CD4-positive, alpha-beta T cell treated with Interleukin-21 for 1 hour (primary cell): ENCODE measurements at places on chromosomes 11 and 22.

DNA sequence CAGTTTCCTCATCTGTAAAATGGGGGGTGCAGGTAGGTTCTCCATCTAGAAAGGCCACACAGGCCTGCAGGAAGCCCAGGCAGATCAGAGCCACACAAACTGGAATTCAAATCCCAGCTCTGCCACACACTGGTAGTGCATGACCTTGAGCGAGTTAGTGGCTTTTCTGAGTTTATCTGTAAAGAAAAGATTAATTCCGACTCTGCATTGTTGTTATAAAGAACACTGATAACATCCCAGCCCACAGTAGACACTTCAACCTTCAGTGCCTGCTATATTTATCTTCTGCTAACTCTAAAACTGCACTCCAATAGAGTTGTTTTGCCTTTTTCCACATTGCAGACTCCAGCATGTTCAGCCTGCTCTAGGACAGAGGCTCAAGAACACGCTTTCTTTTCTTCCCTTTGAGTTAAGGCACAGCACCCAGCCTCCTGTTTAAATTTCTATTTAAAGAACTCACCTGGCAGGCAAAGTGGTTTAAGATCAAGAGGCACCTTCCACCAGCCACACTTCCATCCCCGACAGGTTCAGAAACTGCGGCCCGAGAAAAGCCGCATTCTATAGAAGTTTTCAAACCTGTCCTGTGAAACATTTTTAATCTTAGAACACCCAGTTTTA is 133.9 kb downstream of the PLEKHA7 start:
- no peak for DNase-seq

GRCh38 chr11:28038775-28039174 is 69.2 kb downstream of the KIF18A start:
- DNase-seq, result no peak

DNA sequence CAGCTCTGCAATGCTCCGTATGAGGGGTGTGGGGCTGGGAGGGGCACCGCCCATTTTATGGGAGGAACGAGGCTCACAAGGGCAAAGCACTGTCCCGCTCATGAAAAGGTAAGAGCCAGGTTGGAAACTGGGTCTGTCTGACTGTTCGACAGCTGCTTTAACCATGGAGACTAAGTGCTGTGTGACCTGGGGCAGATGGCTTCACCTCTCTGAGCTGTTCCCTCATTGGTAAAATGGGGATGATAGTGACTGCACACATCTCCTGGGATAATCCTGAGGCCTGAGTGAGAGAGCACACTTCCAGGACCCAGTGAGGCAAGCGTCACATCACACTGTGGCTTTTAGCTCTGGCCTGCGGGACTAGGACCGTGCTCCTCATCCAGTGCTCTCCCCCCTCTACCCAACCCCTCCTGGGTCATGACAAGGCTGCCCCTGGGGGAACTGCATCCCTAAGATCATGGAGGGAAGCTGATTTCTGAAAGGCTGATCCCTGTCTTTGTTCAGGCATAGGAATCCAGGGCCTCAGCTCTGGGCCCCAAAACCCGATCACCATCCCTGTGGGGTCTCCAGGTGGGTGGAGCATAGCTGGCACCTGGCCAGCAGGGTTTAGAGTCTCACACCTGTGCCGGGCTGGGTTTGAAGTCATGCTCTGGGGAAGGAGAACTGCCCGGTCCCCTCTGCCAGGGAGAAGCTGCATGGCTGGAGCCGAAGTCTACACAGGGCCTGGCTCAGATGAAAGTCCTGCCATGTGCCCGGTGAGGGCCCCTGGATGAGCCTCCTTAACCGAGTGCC is 21.3 kb downstream of the FGF3 start:
- no peak for DNase-seq

- DNase-seq, result no peak
Measured at GRCh38 chr11:62353841-62354240, 16.6 kb downstream of the ASRGL1 start.

DNA sequence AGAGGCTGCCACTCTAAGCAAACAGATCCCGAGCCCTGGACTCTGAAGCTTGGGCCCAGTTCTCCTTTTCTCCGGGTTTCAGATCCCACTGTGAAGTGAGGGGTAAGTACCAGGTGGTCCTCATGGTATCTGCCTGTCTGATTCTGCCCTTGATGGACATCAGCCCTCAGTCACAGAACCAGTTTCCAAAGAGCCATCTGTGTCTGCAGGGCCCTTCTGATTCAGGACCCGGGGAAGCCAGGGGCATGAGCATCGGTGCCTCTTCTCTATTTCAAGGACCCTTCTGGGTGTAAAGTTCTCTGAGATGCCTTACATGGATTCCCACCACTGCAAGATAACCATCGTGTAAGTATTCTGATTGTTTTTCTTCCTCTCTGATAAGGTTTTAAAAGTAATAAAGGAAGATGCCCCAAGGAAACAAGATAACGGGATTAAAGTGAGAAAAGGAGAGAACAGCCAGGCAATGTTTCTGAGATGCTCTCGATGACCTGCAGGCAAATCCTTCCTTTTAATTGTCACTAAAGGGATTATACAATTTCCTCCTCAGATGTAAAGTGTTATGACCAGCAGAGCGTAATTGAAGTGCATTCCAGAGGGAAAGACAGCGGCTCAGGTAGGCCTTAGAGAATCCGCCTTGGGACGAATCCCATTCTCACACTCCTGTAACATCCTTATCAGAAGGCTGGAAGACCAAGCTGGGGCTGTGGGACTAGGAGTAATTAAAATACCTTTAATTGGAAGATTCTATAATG is 924.3 kb downstream of the TBC1D22A start:
- no peak for DNase-seq

DNA sequence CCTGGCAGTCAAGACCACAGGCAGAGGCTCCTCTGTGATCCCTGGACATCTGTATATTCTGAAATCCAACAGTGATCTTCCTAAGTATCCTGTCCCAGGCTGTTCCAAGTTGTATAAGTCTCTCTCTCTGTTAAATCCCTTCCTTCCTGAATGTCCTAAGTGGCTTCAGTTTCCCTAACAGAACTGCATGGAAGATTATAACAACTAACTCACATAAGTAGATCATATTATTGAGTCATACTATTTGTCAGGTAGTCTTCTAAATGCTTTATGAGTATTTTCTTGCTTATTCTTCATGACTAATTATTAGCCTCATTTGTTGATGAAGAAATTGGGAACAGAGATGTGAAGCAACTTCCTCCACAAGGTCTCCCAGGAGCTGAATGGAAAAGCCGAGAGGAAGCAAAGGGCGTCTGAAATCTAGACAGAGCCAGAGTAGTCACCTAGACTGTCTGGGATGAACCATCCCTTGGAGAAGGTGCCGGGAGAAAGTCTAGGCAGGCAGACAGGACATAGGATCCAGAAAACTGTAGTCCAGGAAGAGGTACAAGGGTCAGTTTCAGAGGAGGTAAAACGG is 93.2 kb upstream of the FAT3 start:
- no peak for DNase-seq

DNA sequence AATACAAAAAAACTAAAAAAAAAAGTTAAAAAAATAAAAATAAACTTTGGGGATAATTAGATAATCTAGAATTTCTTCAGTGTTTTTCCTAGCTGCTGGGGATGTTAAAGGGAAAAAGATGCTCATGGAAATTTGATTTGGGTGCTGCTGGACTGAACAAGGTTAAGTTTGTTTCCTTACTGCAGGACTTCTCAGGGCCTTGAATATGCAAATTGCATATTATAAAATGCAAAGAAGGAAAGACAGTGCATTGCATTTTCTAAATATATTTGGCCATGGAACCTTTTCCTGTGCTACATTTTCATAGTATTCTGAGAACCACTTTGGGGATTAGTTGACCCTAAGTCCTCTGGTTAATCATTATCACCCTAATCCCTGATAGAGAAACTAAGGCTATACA is 79.6 kb downstream of the ABTB2 start:
- no peak for DNase-seq

DNA sequence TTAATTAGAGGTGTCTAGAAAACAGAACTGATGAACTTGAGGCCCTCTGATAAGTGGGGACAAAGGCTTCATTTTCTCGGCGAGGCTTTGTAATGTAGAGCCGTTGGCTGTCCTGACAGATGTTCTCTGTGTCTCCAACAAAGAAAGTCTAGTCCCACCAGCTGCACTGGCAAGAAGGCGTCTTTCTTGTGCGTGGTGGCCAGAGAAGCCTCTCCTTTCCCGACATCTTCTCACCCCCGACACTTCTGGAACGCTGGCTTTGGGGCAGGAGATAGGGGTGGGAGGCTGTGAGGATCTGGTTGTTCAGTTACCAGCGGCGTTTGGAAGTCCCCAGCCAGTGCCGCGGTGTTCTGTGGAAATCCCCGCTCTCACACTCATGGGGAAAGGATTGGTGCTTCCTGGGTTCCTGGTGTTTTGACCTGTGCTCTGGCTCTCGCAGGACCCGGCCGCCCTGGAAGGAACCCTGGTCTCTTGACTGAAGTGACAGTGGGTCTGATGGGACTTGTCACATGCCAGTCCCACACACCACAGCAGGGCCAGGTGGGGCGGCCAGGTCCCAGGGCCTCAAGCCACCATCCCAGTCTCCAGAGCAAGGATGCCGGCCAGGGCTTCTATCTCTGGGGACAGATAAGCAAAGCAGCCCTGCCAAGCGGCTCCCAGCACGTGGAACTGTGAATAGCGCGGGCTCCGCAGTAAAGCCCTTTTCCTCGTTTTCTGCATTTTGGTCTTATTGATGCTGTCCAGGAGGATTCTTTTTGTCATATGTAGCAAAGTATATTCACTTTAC is 23.2 kb downstream of the FADS2 start:
- DNase-seq, result no peak

GRCh38 chr11:78292109-78292803 is 103.5 kb downstream of the USP35 start:
- peak; percentile 30 for DNase-seq

DNA sequence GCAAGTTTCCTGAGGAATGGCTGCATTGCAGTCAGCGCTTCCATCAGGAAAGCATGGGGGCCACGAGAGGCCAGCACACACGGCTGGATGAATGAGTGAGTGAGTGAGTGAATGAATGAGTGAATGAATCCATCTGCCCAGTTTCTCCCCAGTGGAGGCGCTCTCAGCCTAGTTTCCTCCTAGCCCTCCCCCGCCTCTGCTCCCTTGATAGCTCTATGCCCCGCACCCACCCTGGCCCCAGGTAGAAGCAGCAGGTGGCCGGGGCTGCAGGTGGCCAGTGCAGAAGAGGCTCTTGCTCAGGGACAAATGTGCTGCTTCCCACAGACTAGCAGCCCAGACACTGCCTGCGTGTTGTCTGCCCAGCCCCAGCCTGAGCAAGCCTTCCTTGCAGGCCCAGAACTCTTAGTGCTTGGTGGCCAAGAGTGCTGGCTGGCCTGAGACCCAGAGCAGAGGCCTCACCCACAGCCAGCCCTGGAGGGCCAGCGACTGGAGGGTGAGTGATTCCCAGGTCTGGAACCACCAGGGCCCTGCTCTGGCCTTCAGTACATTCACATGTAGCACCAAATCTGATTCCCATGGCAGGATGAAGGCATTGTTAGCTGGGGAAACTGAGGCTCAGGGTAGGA is 31.1 kb upstream of the PDGFB start:
- no peak for DNase-seq

- no peak for DNase-seq
Measured at GRCh38 chr11:3145206-3145520, 19.9 kb downstream of the OSBPL5 start.

DNA sequence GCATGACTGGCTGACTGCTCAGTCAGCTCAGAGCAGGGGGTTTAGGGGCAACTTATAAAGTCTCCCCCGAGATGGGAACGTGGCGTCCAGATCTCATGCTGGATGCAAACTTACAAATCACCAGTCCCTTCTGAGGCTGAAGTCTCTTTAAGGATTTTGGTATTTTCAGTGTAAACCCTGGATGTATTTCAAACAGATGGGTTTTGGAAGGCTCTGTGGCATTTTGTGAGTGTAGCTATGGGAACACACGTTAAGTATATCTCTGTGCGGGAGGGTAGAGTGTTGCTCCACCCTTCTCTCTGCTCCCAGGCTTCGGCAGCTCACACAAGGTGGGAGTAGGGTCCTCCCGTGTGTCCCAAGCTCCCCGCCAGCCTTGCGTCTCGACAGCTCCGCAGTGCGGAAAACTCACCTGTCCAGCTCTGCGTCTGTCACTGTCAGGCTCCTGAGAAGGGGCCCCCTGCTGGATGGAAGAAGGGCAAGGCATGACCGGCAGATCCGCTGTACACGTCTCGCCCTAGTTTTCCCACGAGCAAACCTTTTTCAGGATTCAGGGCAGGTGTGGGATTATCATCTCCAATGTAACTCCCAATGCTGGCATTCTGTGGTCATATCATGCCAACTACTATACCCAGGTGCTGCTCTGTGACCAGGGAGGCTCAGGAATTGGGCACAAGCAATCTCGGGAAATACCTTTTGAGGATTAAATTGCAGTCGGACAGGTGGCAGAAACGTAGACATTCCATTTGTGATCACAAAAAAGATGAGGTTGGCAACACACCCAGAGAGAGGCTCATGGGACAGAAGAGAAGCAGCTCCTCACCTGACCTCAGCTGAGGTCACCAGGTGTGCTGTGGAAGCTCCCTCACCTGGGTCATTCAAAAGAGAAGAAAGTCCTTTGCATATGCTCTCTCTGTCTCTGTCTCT is 313.9 kb upstream of the B3GAT1 start:
- no peak for DNase-seq

DNA sequence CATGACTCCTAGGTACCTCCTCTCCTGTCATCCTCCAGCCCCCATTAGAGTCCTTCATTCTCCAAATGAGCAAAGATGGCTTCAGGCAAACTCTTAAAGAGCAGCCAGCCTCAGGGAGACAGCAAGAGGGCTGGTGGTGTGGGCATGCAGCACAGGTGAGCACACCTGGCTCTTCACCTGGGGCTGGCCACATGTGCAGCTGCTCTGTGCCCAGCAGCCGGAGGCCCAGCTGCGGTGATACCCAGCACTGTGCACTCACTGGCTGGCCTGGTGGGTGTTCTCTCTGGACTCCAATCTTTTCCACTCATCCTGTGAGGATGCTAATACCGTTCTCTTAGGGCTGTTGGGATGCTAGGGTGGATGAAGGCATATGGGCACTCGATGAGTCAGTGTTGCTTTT is 106.1 kb upstream of the PARVA start:
- no peak for DNase-seq

DNA sequence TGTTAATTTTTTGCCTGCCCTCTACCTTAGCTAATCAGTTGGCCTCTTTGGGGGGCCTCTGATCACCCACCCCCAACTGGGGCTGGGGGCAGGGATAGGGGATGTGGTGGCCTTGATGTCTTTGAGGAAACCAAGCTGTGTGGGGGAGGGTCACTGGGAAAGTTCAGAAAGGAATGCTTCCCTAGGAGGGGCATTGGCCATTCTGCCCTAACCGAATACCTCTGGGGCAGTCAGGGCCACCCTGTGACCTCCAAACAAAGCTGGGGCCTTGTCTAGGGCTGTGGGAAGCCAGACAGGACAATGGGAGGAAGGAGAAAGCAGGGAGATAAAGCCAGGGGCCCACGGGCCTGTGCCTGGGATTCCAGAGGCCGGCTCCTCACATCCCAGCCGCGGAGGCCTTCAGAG is 97.5 kb downstream of the TSPAN18 start:
- DNase-seq, result no peak

- DNase-seq, result no peak
Measured at GRCh38 chr11:33892906-33893594, 1.2 kb upstream of the LMO2 start.

DNA sequence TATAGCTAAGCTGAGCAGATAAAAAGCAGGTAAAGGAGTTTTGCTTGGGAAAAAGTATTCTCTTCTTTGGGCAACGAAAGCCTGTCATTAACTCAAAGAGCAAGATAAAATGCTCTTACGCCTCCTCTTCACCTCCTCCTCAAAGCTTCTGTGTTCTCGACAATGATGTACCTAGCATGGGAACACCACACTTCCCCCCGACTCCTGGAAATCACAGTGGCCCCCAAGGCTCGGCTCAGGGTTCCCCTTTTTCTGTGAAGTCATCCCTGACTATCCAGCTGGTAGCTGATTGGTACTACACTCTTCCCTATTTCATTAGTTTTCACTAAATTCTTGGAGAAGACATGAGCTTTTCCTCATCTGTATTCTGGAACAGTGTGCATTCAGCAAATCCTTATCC is 336.1 kb downstream of the LARGE1 start:
- DNase-seq, result no peak
